ENCODE measurements at places on chromosomes 7 and 10.

DNA sequence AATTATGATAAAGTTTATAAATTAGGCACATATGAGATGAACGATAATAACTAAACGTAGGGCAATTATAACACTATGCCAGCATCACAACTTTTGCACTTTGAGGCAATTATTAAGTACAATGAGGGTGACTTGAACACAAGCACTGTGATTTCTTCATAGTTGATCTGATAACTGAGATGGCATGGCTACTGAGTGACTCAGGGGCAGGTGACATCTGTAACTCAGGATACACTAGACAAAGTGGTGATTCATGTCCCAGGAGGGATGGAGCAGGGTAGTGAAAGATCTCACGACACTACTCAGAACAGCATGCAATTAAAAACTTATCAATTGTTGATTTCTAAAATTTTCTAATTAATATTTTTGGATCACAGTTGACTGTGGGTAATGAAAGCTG, 98.3 kb upstream of the ARHGAP21 start:
- DNase-seq: peak; percentile 11

DNA sequence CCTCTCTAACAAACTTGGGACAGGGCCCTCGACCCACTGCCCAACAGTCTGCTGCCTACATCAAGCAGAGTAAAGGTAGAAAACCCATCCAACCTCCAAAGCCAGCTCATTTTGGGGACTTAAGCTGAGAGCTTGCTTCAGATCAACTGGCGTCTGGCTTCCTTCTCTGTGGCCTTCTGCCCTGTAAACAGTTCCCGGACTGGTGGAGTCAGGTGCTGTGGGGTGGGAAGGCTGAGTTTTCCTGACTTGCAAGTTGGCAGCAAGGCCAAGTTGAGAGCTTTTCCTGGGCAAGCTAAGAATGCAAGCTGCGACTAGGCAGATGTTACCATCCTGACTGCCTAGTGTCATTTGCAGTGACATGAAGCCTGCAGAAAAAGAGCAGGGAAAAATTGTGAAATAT, 3.7 kb downstream of the GALNT17 start:
- no peak for DNase-seq

DNA sequence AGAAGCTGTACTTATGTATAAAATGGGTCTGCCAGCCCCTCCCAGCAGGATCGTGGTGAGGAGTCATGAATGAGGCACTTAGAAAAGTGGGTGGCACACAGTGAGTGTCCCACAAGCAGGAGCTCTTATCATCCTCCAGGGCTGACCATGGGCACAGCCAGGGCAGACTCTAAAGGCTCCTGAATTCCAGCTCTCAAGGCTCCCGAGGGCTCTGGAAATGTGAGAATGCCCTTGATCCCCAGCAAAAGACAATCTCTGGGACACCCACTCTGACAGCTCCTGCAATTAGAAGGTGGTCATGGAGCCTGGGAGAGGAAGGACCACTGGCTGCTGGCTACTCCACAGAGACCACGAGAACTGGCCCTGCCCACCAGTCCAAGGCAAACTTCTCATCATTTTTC, 1.6 kb downstream of the VSTM4 start:
- DNase-seq: no peak

DNA sequence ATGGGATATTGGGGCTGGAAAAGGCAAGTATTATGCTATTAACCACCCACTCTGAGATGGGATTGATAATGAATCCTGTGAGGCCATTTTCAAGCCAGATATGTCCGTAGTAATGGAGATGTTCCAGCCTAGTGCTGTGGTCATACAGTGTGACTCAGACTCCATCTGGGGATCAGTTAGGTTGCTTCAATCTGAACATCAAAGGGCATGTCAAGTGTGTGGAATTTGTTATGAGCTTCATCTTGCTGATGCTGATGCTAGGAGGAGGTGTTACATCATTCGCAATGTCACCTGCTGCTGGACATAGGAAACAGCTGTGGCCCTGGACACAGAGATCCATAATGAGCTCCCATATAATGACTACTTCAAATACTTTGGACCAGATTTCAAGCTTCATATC, 144.7 kb downstream of the PLCE1 start:
- no peak for DNase-seq

DNA sequence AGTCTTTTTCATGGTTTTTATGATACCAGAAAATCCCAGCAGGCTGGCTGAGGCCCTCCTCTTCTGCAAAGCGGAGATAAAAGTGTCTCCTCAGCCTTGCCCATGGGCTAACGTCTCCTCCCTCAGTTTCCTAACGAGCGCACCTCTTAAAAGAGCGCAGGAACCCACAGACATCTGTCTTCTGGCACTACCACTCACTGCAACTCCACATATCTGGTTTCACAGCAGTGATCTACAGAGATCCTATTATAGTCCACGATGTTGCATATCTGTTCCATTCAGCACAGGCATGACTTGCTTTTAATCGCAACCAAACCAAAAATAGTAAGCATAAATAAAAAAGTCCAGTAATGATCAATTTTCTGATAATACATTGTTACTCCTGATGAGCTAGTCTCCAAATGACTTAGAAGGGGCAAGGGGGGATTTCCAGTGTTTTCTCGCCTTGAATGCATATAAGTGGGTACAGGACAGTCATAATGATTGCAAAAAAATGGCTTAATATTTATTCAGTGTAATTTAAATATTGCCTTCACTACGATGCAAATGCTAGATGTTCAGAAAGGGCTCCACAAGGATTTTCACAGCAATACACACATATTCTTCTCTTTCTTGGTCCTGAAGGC, 20.9 kb downstream of the ANKRD22 start:
- no peak for DNase-seq

GRCh38 chr10:95660283-95660682, 3.8 kb upstream of the ALDH18A1 start:
- DNase-seq: no peak

- no peak for DNase-seq
These were observed 69.0 kb downstream of the VIPR2 start for GRCh38 chr7:159075563-159076238.

DNA sequence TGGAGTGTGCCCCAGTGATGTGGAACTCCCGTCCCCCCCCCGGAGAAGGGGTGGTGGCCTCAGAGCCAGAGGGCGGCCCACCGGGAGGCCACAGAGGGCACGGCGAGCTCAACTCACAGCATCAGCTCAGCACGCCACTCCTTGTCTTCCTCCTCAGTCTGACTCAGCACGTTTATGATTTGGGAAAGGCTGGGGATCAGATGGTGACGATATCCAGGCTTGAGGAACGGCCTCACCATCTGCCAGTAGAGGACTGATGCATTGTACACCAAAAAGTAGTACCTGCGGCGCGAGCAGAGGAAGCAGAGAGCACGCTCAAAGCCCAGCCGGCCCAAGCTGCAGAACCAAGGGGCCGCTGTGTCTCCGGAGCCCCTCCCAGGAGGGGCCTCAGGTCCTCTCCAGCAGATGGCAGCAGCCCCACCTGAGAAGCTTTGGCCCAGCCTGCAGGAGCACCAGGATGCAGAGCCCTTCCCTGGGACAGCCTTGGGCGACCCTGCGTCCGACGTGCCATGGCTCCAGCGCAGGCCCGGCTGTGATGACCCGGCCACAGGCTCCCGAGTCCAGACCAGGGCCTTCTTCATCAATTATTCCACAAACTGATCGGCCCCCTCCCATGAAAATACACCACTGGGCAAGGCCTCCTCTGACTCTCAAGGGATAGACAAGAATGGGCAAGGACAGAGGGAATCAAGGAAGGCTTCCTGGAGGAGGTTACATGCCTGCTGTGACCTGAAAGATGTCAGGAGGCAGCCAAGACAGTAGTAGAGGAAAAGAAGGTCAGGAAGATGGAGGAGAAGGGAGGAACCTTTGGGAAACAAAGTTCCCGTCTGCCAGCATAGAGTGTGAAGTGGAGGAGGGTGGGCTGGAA, 3.7 kb downstream of the CFAP46 start:
- DNase-seq: peak; percentile 15

DNA sequence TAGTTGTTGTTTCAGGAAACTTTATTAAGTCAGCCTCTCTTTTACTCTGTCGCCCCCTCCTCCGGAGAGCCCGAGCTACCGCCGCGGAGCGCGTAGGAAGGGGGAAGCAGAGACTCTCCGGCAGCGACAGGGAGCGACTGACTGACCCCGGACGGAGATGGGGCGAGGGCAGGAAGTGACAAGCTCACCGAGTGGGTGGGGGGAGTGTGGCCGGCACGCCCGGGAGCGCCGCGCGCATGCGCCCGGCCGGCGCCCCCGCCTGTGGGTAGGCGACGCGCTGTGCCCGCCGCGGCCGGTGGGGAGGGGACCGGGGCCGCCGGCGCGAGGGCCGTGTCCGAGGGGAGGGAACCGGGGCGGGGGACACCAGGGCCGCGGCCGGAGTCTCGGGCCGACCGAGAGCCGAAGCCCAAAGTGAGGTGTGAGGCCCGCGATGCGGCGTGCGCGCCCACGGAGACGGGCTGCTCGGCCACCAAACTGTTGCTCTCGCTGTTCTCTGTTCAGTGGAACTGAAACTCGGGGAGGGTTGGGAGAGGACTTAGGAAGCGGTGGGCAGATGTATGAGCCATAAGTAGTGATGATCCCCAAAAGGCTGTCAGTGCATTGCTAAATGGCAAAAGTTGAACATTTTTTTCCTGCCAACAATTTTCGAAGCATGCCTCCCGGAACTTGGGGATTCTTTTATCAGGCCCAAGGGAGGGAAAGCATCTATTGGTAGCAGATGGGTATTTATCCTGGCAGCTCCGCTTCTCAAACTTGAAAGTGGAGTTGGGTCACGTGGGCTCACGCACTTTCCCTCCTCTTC, at the start of gene ZNF800:
ZNF800 (minus strand) TSS at position 143 of the 802 bp plus-strand sequence. CDS start 1,151 bp downstream, outside the sequence.
- DNase-seq: peak; percentile 97

- DNase-seq: no peak
These were observed 31.4 kb downstream of the FRA10AC1 start for GRCh38 chr10:93671042-93671441.

DNA sequence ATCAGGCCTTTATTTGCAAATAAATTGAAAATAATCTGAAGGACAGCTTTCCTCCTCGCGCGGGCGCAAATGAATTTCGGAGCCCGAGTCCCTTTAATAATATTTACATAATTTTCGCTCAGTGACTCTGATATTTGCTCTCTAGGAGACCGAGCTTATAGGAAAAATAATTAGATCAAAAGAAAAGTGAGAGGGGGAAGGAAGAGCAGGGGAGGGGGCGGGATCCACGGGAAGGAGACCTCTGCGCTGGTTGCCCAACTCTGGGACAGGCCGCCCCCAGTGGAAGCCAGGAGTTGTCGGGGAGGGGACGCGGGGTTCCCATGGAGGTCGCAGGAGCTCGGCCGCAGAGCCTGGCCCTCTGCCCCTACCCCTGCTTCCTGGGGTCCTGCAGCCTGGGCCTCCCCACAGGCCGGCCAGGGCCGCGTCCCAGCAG, 5.8 kb downstream of the UNCX start:
- no peak for DNase-seq

DNA sequence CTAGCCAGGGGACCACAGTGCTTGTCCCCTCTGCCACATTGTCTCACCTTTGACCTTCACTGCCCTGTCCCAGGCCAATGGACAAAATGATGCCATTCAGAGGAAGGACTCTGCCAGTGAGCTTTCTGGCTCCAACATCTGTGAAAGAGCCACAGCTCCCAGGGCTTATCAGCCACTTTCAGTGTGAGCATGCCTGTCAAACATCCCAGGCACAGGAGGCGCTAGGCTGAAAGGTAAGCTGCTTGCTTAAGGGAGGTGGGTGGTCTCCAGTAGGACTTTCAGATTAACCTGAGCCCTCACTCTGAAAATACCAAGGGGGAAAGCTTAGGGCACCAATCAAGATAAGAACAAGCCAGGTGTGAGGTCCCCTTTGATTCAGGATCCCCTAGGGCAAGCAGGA, 59.8 kb upstream of the GDF10 start:
- DNase-seq: no peak

DNA sequence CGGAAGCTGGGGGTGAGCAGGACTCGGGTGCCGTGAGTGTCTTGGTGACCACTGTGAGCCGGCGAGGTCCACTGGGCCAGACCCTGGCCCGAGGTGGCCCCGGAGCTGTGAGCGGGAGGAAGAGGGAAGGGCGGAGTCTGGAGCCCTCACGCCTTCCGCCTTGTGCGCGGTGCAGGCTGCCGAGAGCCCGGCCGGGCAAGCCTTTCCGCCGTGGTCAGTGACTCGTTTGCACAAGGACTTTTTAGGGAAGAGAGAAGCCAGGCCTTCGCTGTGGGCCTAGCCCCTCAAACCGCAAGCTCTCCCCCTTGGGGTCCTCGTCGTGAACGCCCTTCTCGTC, 40.9 kb upstream of the ZNF32 start:
- peak; percentile 81 for DNase-seq

- no peak for DNase-seq
These were observed 189.2 kb downstream of the CELF2 start for GRCh38 chr10:11206676-11207559.

DNA sequence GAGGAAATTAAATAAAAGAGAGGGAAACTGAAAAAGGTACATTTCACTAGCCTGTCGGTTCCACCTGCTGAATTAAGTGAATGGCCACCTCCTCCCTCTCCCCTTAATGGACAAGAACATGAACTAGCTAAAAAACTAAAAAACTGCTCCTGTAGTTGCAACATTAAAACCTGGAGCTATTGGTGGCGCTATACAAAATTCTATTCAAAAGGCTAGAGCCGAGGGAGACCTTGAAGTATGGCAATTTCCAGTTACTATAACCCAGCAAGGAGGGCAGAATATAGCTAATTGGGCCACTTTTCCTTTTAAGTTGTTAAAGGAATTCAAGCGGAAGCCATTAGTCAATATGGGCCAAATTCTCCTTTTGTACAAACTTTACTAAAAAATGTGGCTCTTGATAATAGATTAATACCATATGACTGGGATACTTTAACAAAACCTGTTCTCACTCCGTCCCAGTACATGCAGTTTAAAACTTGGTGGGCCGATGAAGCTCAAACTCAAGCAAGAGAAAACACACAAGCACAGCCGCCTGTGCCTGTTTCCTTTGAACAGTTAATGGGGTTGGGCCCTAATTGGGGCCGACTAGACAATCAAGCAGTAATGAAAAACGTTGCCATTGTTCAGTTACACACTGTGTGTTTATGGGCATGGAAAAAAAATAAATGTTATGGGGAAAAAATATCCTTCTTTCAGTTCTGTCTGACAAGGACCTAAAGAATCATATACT, 6.5 kb upstream of the CHST3 start:
- no peak for DNase-seq

- peak; percentile 64 for DNase-seq
These were observed 772 bp downstream of the SGMS1 start for GRCh38 chr10:50622706-50623662.

DNA sequence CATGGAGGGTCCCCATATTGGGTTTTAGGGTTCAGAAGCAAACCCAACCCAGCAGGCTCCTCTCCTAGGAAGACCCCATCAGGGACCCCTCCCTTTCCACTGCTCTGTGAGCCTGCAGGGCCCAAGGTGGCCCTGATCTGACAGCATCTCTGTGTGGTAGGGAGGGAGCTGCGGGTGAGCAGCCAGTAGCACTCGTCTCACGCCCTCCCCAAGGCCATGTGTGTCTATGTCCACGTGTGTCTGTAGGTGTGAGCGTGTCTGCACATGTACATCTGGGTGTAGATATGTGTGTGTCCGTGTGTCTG, 103.5 kb upstream of the FAM20C start:
- DNase-seq: no peak

DNA sequence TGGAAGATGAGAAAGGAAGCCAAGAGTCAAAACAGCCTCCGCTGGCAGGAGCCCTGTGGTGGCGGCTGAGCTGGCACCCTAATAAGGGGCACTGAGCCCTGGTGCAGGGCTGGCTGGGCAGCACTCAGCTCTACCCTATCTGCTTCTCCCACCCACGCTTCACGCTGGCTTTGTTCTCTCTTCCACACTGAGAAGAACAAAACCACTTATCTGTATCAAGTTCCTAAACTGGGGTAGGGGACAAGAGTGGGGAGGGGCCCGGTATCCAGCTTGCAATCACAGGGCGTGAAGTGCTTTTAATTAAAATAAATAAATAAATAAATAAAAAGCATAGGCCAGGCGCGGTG, 52.1 kb downstream of the FAM53B start:
- DNase-seq: no peak

All from suppressor macrophage (primary cell).